Thoracic aorta (tissue), 2 donors: ENCODE measurements at places on chromosomes 11 and 22. TPM values are rescaled to one million over a fixed set of nuclear protein-coding genes. Genes with fewer than 3 reads are reported as not detected.

DNA sequence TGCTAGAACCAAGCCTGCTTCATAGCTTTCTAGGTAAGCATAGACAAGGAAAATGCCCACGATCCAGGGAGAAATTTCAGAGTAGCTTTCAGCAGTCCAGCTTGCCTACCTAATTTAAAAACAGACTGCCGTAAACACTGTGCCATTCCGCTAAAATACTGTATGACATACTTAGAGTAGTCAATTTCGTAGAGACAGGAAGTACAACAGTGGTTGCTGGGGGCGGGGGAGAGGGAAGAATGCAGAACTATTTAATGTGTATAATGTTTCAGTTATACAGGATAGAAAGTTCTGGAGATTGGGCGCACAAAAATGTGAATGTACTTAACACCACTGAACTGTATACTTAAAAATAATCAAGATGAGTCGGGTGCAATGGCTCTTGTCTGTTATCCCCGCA is 56.7 kb downstream of the C11orf58 start:
- DNase-seq: no peak

- no peak for DNase-seq
Measured at GRCh38 chr11:114044042-114044871, 15.3 kb upstream of the ZBTB16 start.

GRCh38 chr11:2138431-2139122 is 612 bp downstream of the IGF2 start:
- DNase-seq: no peak

DNA sequence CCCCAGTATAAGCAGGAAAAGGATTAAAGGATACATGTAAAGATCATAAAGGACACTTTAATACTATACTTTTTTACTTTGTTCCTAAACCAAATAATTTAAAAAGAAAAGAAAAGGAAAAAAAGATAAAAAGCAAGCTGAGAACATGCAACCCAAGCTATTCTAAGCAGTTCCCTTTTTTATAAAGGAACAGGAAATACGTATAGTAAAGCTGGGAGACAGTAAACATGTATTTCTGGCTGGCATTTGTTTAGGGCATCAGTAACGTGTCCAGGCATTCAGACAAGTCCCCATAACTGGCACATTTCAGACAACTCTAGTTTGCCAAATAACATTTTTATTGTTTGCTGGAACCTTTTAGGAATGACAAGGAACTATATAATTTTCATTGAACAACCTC is 24.9 kb downstream of the BCO2 start:
- DNase-seq: no peak

The EXPH5 gene
- total RNA-seq: 1.9 TPM

The LUZP2 gene
- total RNA-seq: 0.41 TPM

- no peak for DNase-seq
Measured at GRCh38 chr11:125679397-125679796, 1.2 kb downstream of the ACRV1 start.

- DNase-seq: no peak
Measured at GRCh38 chr11:114774599-114775361, 96.5 kb downstream of the NXPE2 start.

GRCh38 chr22:28068826-28069225 is 149.8 kb upstream of the PITPNB start:
- DNase-seq: no peak

GRCh38 chr11:97502201-97502600 is 1112.4 kb downstream of the JRKL start:
- DNase-seq: no peak

DNA sequence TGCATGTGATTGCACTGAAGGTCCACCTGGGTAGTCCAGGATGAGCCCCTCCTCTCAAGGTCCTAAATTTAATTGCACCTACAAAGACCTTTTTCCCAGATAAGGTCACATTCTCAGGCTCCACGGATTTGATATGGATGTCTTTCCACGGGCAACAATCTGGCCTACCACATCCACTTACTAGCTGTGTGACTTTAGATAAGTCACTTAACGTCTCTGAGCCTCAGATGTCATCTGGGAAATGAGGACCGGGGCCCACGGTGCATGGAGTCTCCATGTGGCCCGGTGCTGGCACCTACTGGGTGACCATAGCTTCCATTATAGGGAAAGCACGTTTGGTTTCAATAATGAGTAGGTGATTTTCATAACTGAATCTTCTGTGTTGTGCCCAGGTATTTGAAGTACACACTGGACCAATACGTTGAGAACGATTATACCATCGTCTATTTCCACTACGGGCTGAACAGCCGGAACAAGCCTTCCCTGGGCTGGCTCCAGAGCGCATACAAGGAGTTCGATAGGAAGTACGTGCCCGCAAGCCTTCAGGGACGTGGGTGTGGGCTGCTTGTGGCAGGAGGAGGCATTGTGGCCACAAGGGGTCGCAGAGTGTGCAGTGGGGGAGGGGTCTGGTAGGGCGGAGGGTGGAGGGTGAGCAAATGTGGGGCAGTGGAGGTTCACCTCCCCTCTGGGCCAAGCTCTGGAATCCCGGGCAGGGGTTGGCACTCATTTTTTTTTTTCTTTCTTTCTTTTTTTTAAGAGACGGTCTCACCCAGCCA is 55.7 kb downstream of the ARHGAP8 start:
- no peak for DNase-seq

- no peak for DNase-seq
Measured at GRCh38 chr22:20015971-20016733, 471 bp downstream of the ARVCF start.

GRCh38 chr11:110795112-110795624 is 82.9 kb upstream of the ARHGAP20 start:
- no peak for DNase-seq
